WTC11 (cell line): ENCODE measurements at places on chromosomes 3 and 15. TPM values are rescaled to one million over a fixed set of nuclear protein-coding genes. Genes with fewer than 3 reads are reported as not detected.

Gene IQCF5
- total RNA-seq, result not detected in 3 replicates

DNA sequence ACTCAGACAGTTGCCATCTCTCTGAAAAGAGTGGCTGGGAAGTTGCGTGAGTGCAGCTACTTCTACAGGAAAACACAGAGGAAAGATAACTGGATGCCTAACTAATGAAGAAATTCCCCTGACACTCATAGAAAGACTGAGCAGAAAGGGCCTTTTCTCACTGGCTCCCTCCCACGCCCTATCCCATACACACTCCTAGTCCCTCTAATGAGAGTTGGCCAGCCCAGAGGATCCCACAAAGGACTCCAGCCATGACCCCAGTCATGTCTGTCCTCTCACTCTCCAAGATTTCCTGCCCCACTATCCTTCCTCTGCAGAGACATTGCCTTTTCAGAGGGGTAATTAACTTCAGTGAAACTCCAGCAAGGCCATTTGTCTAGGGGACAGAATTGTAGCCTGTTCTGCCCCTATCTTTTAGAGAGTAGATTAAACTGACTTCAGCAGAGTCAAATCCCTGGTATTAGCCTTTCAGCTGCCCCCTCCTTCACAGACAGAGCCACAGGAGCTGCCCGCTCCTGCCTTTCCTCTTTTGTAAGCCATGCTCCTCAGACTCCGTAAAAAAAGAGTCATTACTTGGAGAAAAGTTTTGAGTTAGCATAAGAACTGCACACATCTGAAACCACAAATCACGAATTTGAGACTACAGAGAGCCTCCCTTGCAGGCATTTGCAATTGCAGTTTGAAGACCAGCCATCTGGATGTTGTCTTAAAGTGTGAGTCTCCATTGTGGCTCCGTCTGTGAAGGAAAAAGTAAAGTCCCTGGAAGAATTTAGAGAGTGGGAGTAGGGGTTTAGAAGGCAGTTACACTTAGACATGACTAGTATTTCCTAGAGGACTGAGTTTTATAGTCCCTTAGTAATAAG is 129.1 kb upstream of the SEMA6D start:
- peaks cover 23% of the 10 kb centered on the region for H3K4me1 ChIP-seq
- no peak overlapping the region for H3K4me3 ChIP-seq

- no peak overlapping the region for H3K4me3 ChIP-seq
- no peak overlapping the region for H3K27ac ChIP-seq
- H3K27me3 ChIP-seq, result no peaks in the 10 kb centered on the region
- H3K36me3 ChIP-seq, result no peaks in the 10 kb centered on the region
- no peaks in the 10 kb centered on the region for H3K4me1 ChIP-seq
Measured at GRCh38 chr15:78193731-78194567, 40.4 kb downstream of the ACSBG1 start.

Gene OCA2
- total RNA-seq, result 0.27 to 0.39 TPM (median 0.27 TPM) in 3 replicates

DNA sequence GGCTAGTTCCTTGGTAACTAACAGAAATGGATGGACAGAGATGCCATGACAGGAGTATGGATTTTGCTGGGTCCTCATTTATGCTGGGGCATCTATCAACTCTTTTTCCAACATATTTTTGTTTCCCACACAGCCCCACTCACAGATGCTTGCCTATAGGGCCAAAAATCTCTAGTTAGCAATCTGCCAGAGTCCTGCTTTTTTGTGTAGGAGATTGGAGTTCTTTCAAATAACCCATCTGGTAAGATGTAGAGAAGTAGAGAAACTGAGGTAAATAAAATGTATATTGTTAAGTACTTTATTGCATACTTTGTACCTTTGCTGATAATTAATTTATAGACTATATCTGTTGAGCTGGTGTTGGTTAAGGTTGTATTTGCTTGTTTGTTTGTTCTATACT is 456.5 kb upstream of the GOLIM4 start:
- DNase-seq, result no peak
- no peak overlapping the region for H3K27ac ChIP-seq
- H3K36me3 ChIP-seq, result no peaks in the 10 kb centered on the region
- H3K27me3 ChIP-seq, result no peaks in the 10 kb centered on the region

DNA sequence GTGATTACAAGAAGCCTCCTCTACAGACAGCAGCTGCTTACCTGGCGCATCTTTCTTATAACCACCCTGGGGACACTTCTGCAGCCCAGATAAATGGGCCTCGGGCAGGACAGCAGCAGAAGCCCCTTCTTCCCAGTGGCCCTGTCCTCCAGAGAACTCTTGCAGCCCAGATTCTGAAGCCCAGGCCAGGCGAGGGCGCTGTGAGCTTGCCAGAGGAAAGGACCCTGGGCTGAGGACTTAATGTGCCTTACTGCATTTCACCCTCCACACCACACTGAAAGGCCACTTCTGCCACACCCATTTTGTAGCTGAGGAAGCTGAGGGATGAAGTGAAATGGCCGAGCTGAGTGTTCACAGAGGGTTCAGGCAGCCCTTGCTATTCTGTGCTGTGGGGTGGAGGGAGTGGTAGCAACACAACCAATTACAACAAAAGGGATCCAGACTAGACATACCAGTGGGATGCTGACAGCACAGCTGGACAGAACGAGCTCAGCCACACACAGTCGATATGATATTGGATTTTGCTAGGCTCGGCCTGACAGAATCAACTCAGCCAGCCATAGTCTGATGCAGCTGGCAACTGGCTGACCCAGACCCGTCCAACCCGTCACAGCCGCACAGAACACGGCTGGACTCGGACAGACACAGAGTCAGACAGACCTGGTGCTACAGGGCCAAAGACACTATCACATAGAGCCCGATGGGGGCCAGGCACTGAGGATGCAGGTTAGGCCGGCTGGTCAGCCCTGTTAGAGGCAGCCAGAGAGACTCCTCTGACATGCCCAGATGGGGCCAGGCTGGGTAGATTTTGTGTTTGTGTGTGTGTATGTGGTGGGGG is 7.3 kb downstream of the ACOX2 start:
- peak overlapping the region; percentile 63; the same call in 1 of the 2 replicates for H3K27ac ChIP-seq
- H3K36me3 ChIP-seq, result no peaks in the 10 kb centered on the region
- H3K27me3 ChIP-seq, result no peaks in the 10 kb centered on the region
- H3K4me3 ChIP-seq, result no peak overlapping the region
- peaks cover 14% of the 10 kb centered on the region for H3K4me1 ChIP-seq

DNA sequence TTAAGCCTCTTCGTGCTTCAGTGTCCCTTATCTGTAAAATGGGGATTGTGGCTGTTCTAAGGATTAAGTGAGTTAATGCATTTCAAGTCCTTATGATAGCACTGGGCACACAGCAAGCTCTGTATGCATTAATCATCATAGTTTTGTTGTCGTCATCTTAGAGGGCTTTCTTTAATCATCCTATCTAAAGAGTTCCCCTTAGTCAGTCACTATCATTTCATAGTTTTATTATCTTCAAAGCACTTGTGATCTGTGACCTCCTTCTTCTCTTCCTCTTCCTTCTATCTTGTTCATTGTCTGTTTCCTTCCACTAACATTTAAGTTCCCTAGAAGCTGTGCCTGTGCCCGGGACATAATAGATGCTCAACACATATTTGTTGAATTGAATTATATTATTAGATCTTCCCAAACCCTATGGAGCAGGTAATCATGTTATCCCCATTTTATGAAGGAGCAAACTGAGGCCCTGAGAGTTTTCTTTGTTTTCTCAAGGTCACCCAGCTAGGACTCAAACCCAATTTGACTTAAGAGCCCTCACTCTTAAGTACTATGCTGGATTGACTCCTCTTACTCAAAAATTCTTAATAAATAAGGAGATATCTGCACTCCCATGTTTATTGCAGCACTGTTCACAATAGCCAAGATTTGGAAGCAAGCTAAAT is 24.1 kb downstream of the DUOX2 start:
- H3K27me3 ChIP-seq, result peaks cover 16% of the 10 kb centered on the region
- H3K4me1 ChIP-seq, result no peaks in the 10 kb centered on the region
- H3K4me3 ChIP-seq, result no peak overlapping the region
- no peaks in the 10 kb centered on the region for H3K36me3 ChIP-seq

DNA sequence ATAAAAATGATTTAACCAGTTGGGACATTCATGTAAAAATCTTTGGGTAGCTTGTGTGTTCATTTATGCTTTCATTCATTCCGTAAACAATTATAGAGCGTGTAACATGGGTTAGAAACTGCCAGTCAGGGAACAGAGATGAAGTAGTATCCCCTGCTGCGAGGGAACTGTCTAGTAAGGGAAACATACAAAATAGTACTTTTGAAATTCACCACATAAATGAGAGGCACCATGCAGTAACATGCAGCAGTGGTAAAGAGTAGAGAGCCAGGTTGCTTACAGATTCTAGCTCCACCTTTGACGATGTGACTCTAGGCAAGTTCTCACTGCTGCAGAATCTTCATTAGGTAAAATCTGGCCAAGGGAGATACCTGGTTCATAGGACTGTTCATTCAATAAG is 938 bp downstream of the DZIP3 start:
- no peaks in the 10 kb centered on the region for H3K27me3 ChIP-seq
- H3K4me3 ChIP-seq, result peak overlapping the region; percentile 98
- peak overlapping the region; percentile 93 for H3K27ac ChIP-seq
- no peak for DNase-seq
- H3K36me3 ChIP-seq, result no peaks in the 10 kb centered on the region; the same call in 1 of the 2 replicates

Gene GAP43
- total RNA-seq, result 16.8 to 19.9 TPM (median 17.2 TPM) in 3 replicates

GRCh38 chr15:57505949-57506391 is 85.7 kb upstream of the MYZAP start:
- H3K4me3 ChIP-seq, result no peak overlapping the region
- no peaks in the 10 kb centered on the region for H3K36me3 ChIP-seq
- H3K27ac ChIP-seq, result peak overlapping the region; percentile 31; the same call in 1 of the 2 replicates
- no peaks in the 10 kb centered on the region for H3K27me3 ChIP-seq

DNA sequence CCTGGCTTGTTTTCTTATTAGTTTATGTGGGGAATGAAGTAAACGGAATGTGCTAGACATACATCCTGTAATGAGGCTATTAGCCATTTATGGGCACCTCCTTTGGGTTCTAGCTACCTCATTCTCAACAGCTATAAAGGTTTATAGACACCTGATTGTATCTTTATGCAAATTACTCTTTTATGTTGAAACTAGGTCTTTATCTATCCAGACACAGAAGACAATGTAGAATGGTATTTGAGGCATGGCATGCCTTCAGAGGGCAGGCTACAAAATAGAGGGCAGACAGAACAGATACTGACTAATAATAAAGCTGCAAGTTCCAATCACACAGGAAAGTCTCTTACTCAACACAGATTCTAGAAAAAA is 27.1 kb downstream of the TBC1D2B start:
- no peak for DNase-seq
- peaks cover 21% of the 10 kb centered on the region for H3K4me1 ChIP-seq
- no peaks in the 10 kb centered on the region for H3K36me3 ChIP-seq
- H3K27me3 ChIP-seq, result no peaks in the 10 kb centered on the region
- peak overlapping the region; percentile 37; the same call in 1 of the 2 replicates for H3K27ac ChIP-seq
- no peak overlapping the region for H3K4me3 ChIP-seq

- no peaks in the 10 kb centered on the region; the same call in 1 of the 2 replicates for H3K27me3 ChIP-seq
- H3K4me3 ChIP-seq, result no peak overlapping the region
- H3K27ac ChIP-seq, result no peak overlapping the region
- no peaks in the 10 kb centered on the region for H3K36me3 ChIP-seq
- DNase-seq, result no peak
- H3K4me1 ChIP-seq, result no peaks in the 10 kb centered on the region
Measured at GRCh38 chr3:157113832-157114505, 46.0 kb downstream of the CCNL1 start.

GRCh38 chr15:96514607-96515285 is 184.2 kb downstream of the NR2F2 start:
- H3K27ac ChIP-seq, result no peak overlapping the region
- H3K4me1 ChIP-seq, result no peaks in the 10 kb centered on the region

Gene FAM174B
- 19.0 to 22.1 TPM (median 21.8 TPM) in 3 replicates for total RNA-seq

GRCh38 chr3:66413151-66413751 is 87.6 kb downstream of the LRIG1 start:
- H3K4me3 ChIP-seq, result no peak overlapping the region
- H3K27ac ChIP-seq, result peak overlapping the region; percentile 33; the same call in 1 of the 2 replicates
- H3K4me1 ChIP-seq, result peaks cover 53% of the 10 kb centered on the region
- no peaks in the 10 kb centered on the region for H3K27me3 ChIP-seq

Gene GCNT3
- 0.07 to 0.20 TPM (median 0.11 TPM) in 3 replicates for total RNA-seq

DNA sequence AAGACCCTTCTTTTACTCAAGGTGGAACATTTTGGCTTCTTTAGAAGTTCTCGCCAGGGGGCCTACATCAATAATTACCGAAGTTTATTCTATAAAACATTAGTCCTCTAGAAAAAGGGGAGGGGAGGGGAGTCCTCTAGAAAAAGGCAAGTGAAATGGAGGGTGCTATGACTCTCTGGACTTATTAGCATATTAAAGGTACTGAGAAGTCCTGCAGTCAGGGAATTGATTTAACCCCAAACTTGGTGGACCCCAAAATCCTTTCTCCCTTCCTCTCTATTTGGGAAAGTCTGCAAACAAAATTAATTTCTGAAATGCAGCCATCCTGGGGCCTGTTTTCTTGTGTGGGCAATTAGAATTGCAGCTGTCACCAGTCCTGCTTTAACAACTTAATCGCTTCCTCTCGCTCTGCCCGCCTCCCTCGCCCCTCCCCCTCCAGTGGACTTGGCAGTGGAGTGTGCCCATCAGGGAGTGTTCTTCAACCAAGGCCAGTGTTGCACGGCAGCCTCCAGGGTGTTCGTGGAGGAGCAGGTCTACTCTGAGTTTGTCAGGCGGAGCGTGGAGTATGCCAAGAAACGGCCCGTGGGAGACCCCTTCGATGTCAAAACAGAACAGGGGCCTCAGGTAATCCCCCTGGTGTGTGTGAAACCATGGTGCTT is 18.9 kb upstream of the LRRK1 start:
- H3K4me3 ChIP-seq, result no peak overlapping the region
- H3K27me3 ChIP-seq, result no peaks in the 10 kb centered on the region
- DNase-seq, result no peak
- peaks cover 3% of the 10 kb centered on the region for H3K36me3 ChIP-seq
